ENCODE measurements at places on chromosomes 3 and 15.

DNA sequence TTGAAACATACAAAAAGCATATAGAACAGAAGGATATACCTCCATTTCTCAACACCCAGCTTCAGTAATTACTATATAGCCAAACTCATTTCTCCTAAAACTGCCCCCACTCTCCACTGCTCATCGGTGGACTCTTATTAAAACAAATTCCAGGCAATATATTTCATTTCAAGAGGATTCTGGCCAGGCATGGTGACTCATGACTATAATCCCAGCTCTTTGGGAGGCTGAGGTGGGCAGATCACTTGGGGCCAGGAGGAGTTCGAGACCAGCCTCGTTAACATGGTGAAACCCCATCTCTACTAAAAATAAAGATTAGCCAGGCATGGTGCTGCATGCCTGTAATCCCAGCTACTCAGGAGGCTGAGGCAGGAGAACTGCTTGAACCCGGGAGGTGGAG is 40.9 kb downstream of the SNX4 start:
- DNase-seq, result no peak

DNA sequence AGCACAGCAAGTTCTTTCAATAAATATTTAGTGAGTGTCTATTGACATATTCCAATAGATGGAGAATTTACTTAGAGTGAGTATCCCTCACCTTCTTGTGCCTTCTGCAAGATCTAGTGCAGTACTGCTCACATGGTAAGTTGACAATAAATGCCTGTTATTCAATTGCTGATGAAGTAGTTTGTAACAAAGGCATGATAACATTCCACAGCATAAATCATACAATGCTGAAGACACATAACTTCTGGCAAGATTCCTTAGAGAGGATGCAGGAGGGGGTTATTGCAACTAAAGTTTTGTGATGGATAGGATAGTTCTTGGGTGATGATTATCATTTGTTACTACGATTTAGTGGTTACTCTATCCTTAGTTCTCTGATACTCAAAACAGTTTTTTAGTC is 112.2 kb upstream of the RBMS3 start:
- no peak for DNase-seq

GRCh38 chr3:120062474-120062873 is 31.8 kb downstream of the GSK3B start:
- DNase-seq, result no peak

GRCh38 chr3:159804726-159805410 is 183.8 kb upstream of the IL12A start:
- DNase-seq, result peak; percentile 83

DNA sequence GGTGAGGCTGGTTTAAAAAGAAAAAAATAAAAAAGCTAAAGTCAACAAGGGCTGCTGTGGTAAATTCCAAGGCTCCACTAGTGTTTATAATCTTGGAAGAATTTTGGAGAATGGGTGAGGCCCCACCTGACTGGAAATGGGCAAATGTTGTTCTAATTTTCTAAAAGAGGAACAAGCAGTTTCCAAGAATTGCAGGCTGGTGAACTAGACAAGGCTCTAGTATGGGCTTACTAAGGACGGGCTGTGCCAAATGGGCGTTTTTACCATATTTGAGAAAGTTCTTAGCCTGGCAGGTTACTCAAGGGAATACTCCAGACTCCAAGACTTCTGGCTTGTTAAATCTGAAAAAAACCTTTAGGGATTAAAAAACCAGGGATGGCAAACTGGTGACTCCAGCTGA is 67.0 kb upstream of the ABHD2 start:
- no peak for DNase-seq

- DNase-seq, result peak; percentile 77
These were observed 5.8 kb upstream of the TOPAZ1 start for GRCh38 chr3:44235604-44236484.

DNA sequence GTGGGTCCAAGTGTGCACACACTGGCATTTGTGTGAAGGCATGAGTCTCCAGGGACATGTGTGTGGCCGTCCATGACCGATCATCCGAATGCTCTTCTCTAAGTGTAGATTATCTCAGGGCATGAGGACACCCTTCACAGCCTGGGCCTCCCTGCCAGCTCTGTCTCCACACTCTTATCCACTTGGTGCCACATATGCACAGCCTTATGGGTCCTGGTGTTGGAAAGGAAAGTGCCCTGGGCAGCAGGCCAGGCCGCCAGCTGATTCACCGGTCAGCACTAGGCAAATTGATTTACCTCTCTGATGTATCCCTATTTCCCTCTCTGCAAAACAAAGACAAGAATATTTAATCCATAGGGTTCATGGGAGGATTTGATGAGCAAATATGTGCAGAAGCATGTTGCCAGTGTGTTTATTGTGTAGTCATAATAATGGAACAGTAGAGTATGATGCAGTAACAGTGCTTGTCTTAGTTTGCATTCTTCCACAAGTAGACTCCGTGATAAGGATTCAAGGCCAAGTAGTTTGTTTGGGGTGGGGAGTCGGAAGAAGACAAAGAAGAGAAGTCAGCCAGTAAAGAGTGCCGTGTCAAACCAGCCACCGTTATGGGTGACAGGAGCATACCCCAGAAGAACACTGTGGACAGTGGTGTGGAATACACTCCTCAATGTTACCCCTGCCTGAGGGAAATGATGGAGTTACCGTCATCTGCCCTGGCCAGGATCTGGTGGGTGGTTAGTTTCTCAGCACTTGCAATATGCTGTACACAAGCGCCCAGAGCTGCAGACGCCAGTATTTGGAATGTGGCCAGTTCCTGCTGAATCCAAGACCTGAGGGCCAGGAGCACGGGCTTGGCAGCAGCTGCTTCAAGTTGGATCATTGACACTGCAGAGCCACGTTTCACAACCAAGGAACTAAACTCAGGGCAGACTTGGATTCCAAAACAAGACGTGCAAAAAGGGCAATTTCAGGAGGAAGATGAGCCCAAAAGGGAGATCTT is 85.1 kb downstream of the MTHFS start:
- peak; percentile 93 for DNase-seq

GRCh38 chr3:170483485-170484262 is 65.0 kb downstream of the CLDN11 start:
- no peak for DNase-seq

- no peak for DNase-seq
These were observed 178.4 kb downstream of the TP63 start for GRCh38 chr3:189809583-189809982.
